ENCODE measurements at places on chromosomes 5 and 9. TPM values are rescaled to one million over a fixed set of nuclear protein-coding genes. Genes with fewer than 3 reads are reported as not detected.

The CKMT2 gene
- total RNA-seq, result 2.1 TPM

The HAPLN1 gene
- not detected for total RNA-seq

The PRDM9 gene
- not detected for total RNA-seq

The CD180 gene
- total RNA-seq, result 1.9 TPM

The AUH gene
- 19.3 TPM for total RNA-seq

The PCDHGA10 gene
- total RNA-seq, result 7.3 TPM

The LCN9 gene
- total RNA-seq, result not detected

- H3K27ac ChIP-seq, result no peak overlapping the region
- H3K4me1 ChIP-seq, result no peaks in the 10 kb centered on the region
- no peaks in the 10 kb centered on the region for H3K27me3 ChIP-seq
- no peak for DNase-seq
These were observed 135.7 kb upstream of the GDNF start for GRCh38 chr5:37975531-37975930.

DNA sequence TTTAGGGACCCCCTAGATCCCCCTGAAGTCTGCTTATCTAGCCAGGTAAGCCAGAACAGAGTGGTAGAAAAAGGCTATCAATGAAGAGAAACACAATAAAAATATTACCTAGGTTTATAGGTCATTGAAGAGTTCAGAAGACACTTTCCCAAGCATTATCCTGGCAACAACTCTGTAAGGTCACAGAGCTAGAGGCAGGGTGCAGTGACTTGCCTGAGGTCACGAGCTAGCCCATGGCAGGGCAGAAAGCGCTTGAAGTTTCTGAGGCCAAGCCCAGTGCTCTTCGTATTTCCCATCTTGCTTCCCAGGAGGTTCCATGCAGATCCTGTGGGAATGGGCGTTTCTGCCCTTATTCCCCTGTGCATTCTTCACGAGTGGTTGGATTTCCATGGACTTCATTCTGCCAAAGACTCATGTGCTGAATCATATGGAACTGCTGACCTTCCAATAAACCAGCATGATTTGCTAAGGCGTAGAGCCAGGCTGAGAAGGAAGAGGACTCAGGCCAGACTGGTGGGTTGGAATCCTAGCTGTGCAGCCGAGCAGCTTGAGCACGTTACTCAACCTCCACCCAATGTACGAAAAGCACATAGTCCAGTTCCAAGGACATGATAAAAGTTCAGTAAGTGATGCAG is 22.1 kb downstream of the TRMO start:
- H3K4me1 ChIP-seq, result peaks cover 8% of the 10 kb centered on the region
- DNase-seq, result no peak
- H3K36me3 ChIP-seq, result peaks cover 2% of the 10 kb centered on the region
- H3K4me3 ChIP-seq, result no peak overlapping the region
- no peaks in the 10 kb centered on the region for H3K27me3 ChIP-seq
- no peak overlapping the region for H3K27ac ChIP-seq

DNA sequence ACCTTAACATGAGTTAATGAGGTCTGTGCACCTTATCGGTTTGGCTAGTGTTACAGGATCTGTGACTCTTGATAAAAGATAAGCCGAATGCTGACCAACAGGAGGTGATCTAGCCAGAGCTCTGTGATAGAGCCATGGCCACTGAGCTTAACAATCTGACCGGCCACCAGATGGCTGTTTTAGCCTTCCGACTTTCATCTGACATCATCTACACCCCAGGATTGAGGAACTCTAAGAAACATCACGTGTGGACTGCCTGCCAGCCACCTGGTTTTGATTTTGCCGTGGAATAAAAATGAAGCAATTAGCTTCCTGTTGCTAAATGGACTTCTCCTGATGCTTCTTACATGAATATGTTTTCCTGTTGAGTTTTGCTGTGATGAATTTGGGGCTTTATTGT is 281.3 kb downstream of the CEMIP2 start:
- no peak overlapping the region for H3K4me3 ChIP-seq
- no peaks in the 10 kb centered on the region for H3K4me1 ChIP-seq
- no peak overlapping the region for H3K27ac ChIP-seq
- DNase-seq, result no peak

- H3K4me3 ChIP-seq, result no peak overlapping the region
- H3K4me1 ChIP-seq, result peaks cover 32% of the 10 kb centered on the region
- peak overlapping the region; percentile 60 for H3K27ac ChIP-seq
- no peaks in the 10 kb centered on the region for H3K27me3 ChIP-seq
- H3K36me3 ChIP-seq, result peaks cover 25% of the 10 kb centered on the region
These were observed 21.1 kb downstream of the NDST1 start for GRCh38 chr5:150528924-150529546.

- H3K36me3 ChIP-seq, result no peaks in the 10 kb centered on the region
- H3K4me1 ChIP-seq, result no peaks in the 10 kb centered on the region
- H3K4me3 ChIP-seq, result no peak overlapping the region
- DNase-seq, result no peak
- no peaks in the 10 kb centered on the region for H3K27me3 ChIP-seq
- no peak overlapping the region for H3K27ac ChIP-seq
These were observed 689.6 kb upstream of the CDH10 start for GRCh38 chr5:25334350-25334749.

GRCh38 chr5:91156242-91156641 is 226.9 kb downstream of the ARRDC3 start:
- H3K36me3 ChIP-seq, result no peaks in the 10 kb centered on the region
- no peak overlapping the region for H3K4me3 ChIP-seq
- DNase-seq, result no peak
- H3K27ac ChIP-seq, result no peak overlapping the region
- H3K27me3 ChIP-seq, result no peaks in the 10 kb centered on the region

GRCh38 chr9:129340427-129341170 is 162.5 kb upstream of the IER5L start:
- H3K4me1 ChIP-seq, result peaks cover 26% of the 10 kb centered on the region
- no peak overlapping the region for H3K4me3 ChIP-seq
- no peak for DNase-seq
- H3K27ac ChIP-seq, result no peak overlapping the region
- H3K27me3 ChIP-seq, result no peaks in the 10 kb centered on the region
- no peaks in the 10 kb centered on the region for H3K36me3 ChIP-seq

GRCh38 chr9:37966412-37967013 is 62.6 kb upstream of the SLC25A51 start:
- DNase-seq, result no peak
- H3K36me3 ChIP-seq, result no peaks in the 10 kb centered on the region
- H3K4me1 ChIP-seq, result peaks cover 77% of the 10 kb centered on the region
- no peak overlapping the region for H3K4me3 ChIP-seq
- no peaks in the 10 kb centered on the region for H3K27me3 ChIP-seq

DNA sequence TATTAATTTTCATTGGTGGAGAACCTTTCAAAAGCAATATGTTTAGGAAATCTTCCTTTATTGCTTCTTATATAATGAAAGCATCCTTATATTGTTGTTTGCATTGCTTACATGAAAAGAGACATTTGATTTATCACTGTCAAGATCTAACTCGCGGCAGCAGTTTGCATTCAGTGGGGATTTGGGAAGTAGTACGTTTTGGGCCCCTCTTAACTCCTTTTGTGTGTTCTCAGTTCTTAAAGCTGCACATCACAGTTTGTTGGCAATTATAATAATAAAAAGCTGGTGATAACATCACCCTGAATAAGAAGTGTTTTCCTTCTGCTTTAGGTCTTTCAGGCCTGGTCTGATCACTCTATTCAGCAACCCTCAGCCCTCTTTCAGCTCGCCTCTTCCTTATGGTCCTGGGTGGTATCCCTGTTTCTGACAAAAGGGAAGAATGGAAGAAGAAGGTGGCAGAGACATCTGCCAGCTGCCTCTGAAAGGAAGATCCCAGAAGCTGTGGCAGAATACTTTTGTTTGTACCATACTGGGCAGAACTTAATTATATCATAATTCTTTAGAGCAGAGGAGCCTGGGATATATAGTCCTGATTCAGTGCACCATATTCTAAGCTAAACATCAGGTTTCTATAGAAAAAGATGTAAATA is 53.7 kb downstream of the PARP8 start:
- H3K4me1 ChIP-seq, result no peaks in the 10 kb centered on the region
- no peak overlapping the region for H3K4me3 ChIP-seq
- H3K27ac ChIP-seq, result no peak overlapping the region
- no peak for DNase-seq
- H3K36me3 ChIP-seq, result no peaks in the 10 kb centered on the region

- no peaks in the 10 kb centered on the region for H3K36me3 ChIP-seq
- no peaks in the 10 kb centered on the region for H3K27me3 ChIP-seq
- H3K27ac ChIP-seq, result no peak overlapping the region
- no peaks in the 10 kb centered on the region for H3K4me1 ChIP-seq
These were observed 80.3 kb downstream of the BOD1 start for GRCh38 chr5:173535976-173536639.

DNA sequence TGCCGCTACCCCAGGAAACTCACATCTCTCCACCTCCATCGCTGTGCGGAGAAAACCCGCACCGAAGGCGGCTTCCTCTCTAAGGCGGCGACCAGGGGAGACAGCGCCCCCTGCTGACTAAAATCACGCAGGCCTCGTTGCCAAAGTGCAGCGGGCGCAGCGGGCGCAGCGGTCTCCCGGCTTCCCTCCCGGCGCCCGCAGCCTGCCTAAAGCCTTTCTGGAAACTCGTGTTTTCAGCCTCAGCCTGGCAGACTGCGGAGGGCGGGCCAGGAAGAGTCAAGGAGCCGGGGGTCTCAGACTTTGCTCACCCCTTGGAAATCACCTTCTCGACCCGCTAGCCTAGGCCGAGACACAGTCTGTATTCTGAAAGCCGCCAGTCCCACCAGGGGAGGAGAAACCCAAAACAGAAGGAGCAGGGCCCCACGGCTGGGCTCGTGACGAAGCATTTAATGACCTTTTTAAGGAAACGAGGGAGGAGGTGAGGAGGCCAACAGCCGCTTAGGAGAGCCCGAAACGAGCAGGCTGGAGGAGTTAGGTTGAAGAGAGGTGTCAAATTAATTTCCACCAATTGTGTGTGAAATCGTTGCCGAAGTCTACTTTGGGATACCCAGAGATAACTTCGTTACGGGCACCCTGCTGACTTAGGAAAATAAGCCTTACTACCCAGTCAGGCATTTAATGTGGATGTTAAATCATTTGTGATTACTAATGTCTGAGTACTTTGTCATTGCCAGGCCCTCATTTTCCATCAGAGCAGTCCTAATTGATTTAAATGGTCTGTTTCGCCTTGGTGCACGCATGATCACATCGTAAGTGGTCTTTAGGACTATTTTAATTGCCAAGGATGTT is 7.3 kb upstream of the FOXB2 start:
- no peaks in the 10 kb centered on the region for H3K36me3 ChIP-seq
- peaks cover 10% of the 10 kb centered on the region for H3K4me1 ChIP-seq
- peak; percentile 45 for DNase-seq

GRCh38 chr5:139262059-139262741 is 31.3 kb upstream of the MATR3 start:
- no peaks in the 10 kb centered on the region for H3K36me3 ChIP-seq
- H3K4me3 ChIP-seq, result no peak overlapping the region

DNA sequence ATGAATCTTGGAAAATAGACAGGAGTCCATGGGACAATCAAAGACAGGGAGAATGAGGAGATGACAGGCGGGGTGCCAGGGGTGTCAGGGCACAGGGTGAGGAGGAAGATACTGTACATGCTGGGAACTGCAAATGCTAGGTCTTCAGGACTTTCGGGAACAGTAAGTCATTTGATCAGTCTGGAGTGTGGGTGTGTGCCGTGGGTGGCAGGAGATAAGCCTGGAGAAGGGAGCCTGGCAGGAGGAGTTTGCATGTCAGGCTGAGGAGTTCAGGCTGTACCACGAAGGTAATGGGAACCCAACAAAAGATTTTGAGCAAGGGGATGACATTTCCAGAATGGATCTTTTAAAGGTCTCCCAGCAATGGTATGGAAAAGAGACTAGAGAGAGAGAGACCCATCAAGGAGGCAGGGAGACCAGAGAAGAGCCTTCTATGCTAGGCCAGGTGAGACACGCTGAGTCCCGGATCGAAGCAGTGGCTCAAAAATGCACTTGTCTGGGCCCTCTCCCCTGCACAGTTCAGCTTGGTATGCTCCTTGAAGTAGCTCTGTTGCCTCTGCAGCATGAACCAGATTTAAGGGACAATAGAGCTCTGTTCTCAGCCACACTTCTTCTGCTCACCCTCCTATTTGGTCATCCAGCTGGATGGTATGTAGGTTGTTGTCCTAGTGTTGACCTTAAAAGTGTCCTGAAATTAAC is 77.0 kb upstream of the FER start:
- H3K4me3 ChIP-seq, result no peak overlapping the region
- no peak overlapping the region for H3K27ac ChIP-seq
- H3K27me3 ChIP-seq, result no peaks in the 10 kb centered on the region
- no peaks in the 10 kb centered on the region for H3K36me3 ChIP-seq

GRCh38 chr9:13013991-13014883 is 239.4 kb downstream of the LURAP1L start:
- H3K27ac ChIP-seq, result no peak overlapping the region
- no peak overlapping the region for H3K4me3 ChIP-seq
- DNase-seq, result no peak
- H3K27me3 ChIP-seq, result no peaks in the 10 kb centered on the region
- no peaks in the 10 kb centered on the region for H3K36me3 ChIP-seq
- no peaks in the 10 kb centered on the region for H3K4me1 ChIP-seq

- H3K27ac ChIP-seq, result peak overlapping the region; percentile 7
- no peaks in the 10 kb centered on the region for H3K27me3 ChIP-seq
- peaks cover 9% of the 10 kb centered on the region for H3K4me1 ChIP-seq
These were observed 2.1 kb upstream of the RFESD start for GRCh38 chr5:95644351-95645042.
